ENCODE measurements at places on chromosomes 16 and 17.
A peak's percentile ranks its signal among the peaks of the same experiment; 100 is the strongest.

DNA sequence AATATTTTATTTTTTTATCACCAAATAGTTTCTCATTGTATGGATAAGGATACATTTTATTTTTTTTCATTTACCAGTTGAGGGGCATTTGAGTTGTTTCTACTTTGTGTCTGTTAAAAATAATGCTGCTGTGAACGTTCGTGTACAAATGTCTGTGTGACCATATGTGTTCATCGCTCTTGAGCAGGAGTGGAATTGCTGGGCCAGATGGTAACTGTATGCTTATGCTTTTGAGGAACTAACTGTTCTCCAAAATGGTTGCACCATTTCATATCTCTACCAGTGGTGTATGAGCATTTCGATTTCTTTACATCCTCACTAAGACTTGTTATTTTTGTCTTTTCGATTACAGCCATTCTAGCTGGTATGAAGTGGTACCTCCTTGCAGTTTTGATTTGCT is 212.5 kb upstream of the N4BP1 start:
- DNase-seq = no peak

- peak; percentile 52 for DNase-seq
These were observed 413.1 kb upstream of the MON1B start for GRCh38 chr16:76777721-76778465.

DNA sequence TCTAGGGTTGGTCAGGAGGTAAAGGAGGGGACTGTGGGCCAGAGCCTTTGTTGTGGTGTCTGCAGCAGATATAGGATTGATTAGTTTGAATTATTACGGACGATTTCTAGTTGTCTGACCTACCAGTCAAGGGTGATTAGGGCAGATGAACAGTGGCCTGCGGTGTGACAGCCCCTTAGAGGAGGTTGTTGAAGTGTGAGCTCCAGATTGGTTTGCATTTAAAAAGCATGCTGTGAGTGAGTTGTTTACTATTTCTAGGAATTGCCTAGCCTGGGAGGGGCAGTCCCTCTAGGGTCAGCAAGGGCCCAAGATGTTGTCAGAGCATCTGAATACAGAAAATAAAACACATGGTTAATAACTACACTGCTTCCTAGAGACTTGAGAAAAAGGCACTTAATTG is 108.8 kb downstream of the ARHGAP44 start:
- DNase-seq = no peak

DNA sequence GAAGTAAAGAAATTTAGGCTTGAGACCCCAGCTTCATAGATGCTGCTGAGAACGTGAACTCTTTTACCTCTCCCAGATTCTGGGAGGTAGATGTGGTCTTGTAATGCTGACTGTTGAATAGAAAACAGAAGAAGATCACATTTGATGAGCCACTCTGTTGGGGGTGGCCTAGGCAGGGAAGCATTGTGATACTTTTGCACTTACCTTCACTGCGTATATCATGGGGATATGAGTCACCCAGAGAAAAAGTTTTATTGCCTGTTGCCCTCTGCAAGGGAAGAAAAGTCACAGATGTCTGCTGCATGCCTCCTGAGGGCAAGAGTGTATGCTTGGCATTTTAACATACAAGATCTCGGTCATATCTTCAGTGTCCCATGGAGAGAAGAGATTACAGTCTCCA is 365.4 kb downstream of the SNX29 start:
- no peak for DNase-seq

DNA sequence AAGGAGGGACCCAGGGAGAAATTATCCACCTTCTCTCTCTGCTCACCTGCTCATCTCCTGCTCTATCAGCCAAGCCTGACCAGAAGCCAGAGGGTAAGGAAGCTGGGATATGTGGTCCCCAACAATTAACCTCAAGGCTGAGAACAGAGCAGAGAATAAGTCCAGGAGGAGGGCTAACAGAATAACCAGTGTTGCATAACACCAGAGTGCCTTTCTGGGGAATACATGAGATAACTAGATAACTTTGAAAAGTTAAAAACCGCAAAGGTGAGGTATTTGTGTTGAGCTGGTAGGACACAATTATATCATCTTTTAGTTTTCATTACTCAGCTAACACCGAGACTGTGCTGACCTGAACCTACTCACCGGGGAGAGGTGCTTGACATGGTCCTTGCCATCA is 180.8 kb downstream of the SALL1 start:
- no peak for DNase-seq

GRCh38 chr16:77059446-77059845 is 131.5 kb upstream of the MON1B start:
- no peak for DNase-seq

DNA sequence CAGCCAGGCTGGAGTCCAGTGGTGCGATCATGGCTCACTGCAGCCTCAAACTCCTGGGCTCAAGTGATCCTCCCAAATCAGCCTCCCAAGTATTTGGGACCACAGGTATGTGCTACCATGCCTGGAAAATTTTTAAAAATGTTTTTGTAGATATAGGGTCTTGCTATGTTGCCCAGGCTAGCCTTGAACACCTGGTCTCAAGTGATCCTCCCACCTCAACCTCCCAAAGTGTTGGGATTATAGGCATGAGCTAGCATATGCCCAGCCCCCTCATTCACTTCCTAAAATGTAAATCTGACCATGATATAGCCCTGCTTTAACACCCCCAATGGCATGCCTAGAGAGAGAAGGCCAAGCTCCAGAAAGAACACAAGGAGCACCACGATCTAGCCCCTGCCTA is 98.6 kb downstream of the NDE1 start:
- no peak for DNase-seq

DNA sequence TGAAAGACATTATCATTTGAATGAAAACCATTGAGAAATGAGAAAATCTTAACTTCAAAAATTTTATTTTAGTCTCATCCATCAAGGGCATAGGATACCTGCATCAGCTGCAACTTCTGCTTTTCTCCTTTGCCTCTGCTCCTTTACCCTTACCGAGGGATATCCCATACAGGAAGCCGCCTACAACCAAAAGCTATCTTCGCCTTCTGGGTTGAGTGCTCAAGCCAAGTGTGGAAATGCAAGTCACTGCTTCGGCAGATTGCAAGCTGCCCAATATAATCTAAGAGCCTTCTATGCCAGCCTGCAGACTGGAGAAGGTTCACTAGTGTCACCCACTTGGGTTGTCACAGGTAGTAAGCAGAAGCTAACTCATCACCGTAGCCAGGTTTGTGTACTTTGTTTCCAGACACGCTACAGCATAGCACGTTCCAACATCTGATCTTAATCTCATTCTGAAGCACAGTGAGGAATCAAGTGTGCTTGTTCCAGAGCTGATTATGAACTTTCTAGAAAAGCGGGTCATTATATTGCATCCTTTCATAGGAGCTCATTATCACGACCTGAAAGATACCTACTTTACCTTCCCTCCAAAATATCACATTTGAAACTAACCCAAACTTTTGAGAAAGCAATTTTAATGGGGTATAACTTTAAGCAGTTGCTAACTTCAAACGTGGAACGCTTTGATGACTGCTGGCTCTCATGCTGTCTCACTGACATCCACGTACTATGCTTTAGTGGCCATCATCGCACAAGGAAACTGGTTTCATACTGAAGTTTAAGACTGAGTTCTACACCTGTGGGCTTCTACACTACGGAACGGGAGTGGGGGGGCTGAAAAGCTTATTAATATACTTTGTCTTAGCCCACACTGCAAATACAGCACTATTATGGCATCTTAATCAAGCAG is 8.0 kb upstream of the UNK start:
- DNase-seq = peak; percentile 38

- no peak for DNase-seq
These were observed 23.6 kb downstream of the CIBAR2 start for GRCh38 chr16:85088570-85089199.

- DNase-seq = peak; percentile 41
These were observed 21.8 kb downstream of the CEP131 start for GRCh38 chr17:81200695-81201580.

- no peak for DNase-seq
These were observed 3.0 kb downstream of the SMCR8 start for GRCh38 chr17:18318117-18318516.

GRCh38 chr17:62965686-62966425 is at the start of gene TANC2:
Gene TANC2 (plus strand): TSS chr17:62966235. CDS start chr17:63009560, 43,325 bp downstream.
- peak; percentile 83 for DNase-seq

DNA sequence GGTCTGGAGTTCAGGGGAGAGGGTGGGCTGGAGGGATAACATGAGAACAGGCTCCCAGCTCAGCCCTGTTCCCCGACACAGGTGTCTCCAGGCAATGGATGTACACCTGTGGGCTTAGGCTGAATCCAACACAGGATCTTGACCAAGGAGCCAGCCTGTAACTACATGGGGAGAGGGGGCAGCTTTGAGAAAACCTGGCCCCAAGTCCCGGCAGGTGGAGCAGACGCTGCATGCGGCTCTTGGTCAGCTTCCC is 73.3 kb upstream of the TOB1 start:
- no peak for DNase-seq

GRCh38 chr17:59027750-59028149 is 78.9 kb downstream of the TRIM37 start:
- DNase-seq = no peak

DNA sequence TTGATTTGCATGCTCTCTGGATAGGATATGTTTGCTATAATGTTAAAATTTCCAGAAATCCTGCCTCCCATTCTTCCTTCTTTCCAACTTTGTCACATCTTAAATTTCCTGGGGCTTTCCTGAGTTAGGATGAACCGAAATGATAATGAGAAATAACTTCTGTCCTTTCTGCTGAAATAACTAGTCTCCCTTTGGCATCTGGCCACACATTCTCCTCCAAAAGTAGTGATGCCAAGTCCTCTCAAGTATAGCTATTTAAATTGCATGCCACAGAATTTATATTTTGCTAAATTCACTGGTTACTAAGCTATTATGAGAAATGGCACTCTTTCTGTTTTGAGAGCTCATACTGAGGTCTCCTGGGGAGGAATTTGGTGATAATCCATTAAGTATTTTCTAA is 30.6 kb downstream of the FAM20A start:
- DNase-seq = no peak

DNA sequence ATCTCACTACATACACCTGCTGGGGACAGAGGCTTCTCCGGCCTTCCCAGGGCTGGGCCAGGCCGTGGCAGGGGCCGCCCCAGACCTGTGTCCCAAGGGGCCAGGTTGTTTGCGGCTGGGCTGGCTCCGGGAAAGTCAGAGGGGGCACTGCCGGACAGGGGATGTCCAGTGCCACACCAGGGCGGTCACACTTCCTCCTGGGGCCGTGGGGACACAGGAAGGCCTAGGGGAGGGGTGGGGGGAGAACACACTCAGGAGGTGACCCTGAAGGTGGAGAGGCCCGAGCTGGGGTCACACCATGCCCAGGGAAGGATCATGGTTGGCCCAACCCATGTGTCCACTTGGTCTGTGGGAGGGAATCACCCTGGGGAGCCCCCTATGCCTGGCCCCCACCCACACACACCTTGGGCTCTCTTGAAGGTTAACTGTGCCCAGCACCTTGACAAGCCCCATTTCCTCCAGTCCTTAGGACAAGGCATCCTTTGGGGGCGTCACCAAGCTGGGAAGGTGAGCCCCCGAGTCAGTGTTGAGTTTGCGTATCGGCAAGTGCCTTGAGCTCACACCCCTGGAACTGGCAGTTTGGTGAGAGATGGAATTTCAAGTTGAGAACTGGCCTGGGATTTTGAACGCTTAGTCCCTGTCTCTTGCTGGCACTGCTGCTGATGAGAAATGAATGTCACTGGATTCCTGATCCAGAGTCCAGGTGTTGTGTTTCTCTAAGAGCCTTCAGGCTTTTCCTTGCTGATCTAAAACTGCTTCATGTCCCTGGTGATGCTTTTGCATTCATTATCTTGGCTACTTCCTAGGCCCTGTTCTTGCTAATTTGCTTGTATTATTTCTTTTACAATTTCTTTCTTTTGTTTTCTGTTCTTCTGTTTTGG is 7.7 kb upstream of the ACTG1 start:
- DNase-seq = peak; percentile 35

DNA sequence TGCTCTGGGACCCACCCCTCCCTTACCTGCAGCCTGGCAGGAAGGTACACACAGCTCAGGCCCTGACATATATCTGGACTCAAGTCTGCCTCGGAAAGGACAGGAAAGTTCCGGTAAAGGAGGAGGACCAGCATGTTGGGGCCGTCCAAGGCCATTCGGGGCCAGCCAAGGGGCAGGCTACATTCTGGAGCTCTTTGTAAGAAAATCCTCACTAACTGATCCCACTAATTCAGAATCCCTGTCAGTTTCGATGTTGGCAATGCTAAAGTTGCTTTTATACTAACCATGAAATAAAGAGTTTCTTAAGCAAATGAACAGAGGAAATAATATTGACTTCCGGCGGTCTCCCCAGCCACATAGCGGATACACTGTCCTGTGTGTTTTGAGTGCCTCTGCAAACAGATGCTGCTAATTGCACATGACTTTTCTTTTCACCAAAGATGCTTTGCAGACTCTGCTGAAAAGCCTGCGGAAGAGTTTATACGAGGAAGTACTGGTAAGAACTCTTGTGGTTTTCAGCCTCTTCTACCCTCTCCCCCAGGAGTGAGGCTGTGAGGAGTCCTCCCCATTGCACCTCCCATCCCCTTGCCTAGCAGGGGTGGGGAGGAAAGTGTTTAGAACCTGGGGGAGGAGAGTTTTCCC is 54.8 kb downstream of the PLXDC1 start:
- no peak for DNase-seq

DNA sequence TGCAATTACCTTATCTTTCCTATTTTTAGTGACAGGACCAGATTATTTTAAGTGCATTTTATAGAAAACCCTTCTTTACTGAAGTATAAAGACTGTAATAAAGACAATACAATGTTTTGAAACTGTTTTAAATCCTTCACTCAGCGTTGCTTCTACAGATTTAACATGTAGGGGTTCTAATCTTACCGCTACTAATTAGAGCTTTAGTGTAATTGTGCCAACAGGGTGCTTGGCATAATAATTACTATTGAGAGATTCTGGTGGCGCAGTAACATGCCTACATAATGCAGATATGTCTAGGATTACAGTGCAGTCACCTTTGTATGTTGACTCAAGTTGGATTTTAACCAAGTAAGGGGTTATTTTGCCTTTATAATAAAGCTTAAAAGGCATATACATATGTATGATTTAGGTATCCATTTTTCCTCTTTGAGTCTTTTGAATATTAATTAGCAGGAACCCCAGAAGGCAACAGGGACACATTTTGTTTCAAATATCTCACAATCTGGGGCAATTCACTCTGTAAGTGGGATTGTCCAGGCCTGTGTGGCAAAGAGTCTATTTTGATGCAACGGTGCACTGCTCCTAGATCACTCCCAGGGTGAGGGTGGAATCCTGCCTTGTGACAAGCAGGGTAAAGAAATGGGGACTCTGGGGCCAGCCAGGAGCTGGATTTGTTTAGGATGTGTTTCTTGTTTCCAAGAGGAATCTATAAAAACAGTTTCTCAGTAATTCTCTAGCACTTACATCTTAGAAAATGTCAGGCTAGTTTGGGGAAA is 604.7 kb upstream of the SALL1 start:
- DNase-seq = peak; percentile 60

- DNase-seq = no peak
These were observed 45.1 kb downstream of the RBFOX3 start for GRCh38 chr17:79565606-79566250.

DNA sequence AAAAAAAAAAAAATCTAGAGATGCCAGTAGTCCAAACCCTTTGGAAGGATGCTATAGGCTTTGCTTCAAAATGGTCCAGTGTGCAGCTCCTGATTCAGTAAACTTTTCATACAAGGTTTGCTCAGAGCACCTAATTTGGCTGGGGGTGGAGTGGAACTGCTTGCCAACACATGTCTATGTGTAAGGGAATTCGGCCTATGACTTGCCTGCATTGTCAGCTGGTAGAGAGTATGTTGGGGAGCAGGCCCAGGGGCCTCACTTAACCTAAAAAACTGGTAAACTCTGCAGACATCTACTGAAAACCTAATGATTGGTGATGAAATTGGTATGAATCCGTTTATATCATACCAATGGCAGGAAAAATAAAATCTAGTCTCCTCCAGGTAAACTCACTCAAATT is 1.5 kb upstream of the MFSD6L start:
- DNase-seq = no peak

Measured in NCI-H69 (cell line).